ENCODE measurements at places on chromosomes 12 and 14.

DNA sequence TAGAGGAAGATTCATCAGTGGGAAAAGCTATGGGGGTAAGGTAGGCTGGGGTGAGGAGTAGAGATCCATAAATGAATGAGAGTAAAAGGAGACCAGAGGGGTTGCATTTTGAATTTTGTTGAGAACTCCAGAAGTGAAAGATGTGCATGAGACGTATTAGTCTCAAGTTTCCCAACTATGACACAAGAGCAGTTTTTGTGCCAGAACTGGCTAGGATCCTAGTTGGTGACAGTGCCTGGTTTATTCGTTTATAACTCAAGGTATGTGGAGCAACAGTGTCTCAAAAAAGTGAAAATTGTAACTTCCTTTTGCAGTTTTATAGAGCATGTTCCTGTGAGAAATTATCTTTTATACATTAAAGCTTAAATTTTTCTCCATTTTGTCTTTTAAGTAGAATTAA, 377.0 kb downstream of the NPAS3 start:
- no peak for DNase-seq

DNA sequence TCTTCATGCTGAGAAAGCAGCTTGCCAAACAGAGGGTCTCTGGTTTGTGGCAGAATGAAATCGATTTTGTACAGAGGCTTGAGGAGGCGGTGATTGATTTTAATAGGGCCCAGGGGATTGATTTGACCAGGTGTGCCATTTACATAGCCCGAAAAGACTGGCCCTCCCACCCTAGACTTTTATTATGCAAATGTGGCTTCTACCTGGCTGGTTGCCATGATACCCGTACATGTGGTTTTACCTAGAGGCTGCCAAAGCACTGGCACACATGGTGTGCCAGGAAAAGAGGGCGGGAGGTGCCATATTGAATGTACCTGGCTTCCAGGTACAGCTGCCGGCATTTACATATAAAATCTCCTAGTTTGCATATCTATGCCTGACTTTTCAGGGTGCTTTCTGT, 18.0 kb upstream of the GUCY2C start:
- no peak for DNase-seq

DNA sequence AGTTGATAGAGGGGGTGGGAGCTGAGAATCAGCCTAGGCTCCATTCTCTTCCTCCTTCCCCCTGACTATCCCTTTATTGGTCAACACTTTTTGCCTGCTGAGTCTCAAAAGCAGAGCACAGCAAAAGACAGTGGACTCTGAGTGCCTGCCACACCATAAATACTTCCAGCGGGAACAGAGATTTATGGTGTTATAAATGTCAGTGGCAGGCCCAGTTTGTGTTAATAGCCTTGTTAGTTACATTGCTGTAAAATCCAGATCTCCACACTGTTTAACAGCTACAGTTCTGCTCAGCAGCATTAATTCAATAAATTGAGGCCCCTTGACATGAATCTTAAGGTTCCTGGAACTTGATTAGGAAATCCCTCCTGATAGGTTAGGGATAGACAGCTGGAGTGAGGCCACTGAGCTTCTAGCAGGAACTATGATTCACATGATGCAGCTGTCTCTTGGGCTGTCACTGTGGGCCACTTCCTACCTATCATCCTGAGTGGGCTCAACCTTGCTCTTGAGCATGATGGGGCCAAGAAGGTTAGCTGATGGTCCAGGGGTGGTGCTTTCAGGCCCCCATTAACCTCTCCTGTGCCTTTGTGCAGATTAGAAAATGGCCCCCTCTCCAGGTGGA, 295.2 kb upstream of the SRRM4 start:
- no peak for DNase-seq

GRCh38 chr12:81150382-81150781, 72.5 kb downstream of the ACSS3 start:
- DNase-seq, result no peak

DNA sequence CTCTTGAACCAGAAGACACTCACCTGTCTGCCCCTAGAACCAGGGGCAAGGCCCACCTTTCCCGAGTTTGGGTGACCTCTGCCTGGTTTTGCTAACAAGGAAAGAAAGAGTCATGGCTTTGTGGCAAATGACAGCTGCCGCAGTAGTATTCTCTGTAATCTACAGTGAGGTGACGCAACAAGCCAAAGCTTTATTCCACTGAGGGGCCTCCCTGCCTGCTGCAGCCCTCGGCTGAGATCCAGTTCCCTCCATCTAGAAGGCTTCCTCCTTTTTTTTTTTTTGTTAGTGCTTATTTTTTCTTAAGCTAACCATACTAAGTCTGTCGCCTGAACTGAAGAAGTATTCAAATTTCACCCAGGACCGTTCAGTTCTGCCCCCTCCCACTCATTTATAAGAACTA, 142.3 kb upstream of the TMCC3 start:
- DNase-seq, result no peak

- peak; percentile 65 for DNase-seq
Measured at GRCh38 chr14:75709207-75709812, 48.3 kb downstream of the TTLL5 start.

DNA sequence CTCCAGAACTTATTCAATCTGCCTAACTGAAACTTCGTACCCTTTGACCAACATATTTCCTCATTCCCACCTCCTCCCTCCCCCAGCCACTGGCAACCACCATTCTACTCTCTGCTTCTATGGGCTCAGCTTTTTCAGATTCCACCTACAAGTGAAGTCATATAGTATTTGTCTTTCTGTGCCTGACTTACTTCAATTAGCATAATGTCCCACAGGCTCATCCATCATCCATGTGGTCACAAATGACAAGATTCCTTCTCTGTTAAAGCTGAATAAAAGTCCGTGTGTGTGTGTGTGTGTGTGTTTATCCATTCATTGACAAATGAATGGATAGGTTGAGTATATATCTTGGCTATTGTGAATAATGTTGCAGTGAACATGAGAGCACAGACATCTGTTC, 1.3 kb upstream of the C14orf39 start:
- no peak for DNase-seq

- DNase-seq, result no peak
Measured at GRCh38 chr14:100114109-100114765, 45.2 kb downstream of the DEGS2 start.

DNA sequence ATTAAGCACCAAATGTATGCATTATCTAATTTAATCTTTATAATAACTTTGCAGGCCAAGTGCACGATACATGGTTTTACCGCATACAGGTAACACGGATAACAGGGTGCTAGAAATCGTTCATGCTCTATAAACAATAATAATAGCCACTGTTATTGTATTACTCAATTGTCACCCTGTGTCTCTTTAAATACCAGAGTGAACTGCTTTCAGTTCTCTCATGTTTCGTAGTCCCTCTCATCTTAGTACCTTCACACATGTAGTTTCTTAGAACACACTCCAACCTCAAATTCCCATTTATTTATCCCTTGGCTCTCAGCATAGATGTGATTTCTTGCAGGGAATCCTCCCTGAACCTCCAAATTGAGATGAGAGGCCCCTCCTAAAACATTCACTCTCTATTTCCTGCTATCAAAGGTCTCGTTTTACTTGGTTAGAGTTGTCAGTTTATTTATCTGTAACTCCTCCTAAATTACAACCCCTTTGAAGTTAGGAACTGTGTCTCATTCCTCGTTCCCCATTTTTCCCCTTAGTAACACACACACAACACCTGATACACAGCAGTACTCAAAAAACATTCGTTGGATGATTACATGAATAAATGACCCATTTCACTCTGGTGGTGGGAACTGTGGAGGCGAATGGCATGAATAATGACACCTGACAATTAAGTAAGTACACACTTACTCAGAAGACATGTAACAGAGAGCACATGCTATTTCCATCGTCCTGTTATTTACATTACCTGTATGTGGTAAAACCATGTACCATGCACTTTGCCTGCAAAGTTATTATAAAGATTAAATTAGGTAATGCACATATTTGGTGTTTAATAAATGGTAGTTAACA, 134.6 kb downstream of the BTG1 start:
- no peak for DNase-seq

DNA sequence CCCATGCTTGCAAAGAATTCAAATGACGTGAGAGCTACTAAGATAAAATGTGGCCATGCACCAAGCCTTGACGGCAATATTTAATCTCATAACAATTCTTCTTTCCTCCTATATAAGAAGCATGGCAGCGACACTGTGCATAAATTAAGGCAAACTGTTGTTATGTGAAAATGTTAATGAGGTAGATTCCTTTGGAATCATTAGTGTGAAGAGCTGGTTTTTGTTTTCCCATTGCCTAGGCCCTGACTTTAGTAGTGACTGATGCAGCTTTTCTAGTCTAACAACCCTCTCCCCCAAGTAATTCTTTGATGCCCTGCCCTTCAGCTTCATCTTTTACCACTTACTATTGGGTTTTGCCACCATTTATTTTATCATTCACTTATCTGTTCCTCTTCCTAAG, 10.6 kb upstream of the PSEN1 start:
- no peak for DNase-seq

GRCh38 chr12:54277823-54278276, 2.1 kb downstream of the CBX5 start:
- no peak for DNase-seq

DNA sequence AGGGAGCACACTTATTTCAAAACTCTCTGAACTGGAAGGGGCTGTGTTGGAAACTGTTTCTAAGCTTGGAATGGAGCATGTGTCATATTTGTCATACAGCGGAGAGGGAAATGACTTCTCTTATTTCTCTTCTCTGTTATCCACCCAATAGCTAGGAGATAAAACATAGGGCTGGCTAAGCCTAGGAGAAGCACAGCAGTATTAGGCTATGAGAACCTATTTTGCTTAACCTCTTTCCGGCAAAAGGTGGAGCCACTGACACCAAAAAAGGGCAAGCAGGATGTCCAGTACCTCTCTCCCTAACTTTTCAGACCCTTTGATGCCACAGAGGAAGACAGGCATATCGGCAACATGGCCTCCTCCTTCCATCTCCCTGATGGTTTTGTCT, 148.3 kb downstream of the CRADD start:
- DNase-seq, result no peak

DNA sequence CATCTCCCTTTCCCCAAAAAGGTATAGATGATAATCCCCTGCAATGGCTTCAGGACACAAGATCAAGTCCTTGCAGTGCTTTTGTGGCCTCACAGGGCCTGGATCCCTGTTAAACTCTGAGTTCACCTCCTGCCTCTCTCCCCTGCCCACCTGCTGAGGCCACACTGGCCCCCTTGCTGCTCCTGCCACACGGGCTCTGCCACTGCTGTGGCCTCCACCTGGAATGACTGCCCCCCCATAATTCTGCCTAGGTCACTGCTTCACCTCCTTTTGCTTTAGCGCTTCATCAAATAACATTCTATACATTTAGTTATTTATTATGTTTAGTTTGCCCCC, 653 bp upstream of the IFI27 start:
- DNase-seq, result no peak

DNA sequence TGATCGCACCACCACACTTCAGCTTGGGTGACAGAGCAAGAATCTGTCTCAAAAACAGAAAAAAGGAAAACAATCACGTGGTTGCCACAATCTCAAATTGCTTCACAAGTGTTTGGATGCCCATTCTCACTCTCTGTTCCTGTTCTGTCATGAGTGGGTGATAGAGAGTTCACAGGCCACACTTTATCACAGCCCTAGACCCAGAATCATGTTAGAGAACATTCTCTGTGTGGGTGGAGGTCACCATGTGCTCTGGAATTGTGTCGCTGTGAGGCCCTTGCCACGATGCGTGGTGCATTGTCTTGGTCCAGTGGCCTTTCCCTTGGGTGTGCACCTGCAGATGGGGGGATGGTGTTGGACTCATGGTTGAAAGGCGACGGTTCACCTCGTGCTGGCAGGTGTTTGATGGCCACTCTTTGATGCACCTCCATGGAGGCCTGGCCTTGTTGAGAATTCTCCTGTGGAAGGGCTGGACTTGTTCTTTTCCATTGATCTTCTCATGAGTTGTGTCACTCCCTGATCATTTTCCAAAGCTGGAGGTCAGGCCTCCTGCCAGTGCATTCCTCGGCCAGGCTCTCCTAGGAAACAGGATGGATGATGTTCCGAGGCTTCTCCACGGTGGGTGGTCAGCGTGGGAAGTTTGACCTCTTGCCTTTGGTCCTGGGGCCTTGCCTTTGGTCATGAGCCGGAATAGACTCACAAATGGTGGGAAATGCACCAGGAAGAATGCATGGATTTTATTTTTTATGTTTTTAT, 91.9 kb downstream of the SLC24A4 start:
- DNase-seq, result no peak

DNA sequence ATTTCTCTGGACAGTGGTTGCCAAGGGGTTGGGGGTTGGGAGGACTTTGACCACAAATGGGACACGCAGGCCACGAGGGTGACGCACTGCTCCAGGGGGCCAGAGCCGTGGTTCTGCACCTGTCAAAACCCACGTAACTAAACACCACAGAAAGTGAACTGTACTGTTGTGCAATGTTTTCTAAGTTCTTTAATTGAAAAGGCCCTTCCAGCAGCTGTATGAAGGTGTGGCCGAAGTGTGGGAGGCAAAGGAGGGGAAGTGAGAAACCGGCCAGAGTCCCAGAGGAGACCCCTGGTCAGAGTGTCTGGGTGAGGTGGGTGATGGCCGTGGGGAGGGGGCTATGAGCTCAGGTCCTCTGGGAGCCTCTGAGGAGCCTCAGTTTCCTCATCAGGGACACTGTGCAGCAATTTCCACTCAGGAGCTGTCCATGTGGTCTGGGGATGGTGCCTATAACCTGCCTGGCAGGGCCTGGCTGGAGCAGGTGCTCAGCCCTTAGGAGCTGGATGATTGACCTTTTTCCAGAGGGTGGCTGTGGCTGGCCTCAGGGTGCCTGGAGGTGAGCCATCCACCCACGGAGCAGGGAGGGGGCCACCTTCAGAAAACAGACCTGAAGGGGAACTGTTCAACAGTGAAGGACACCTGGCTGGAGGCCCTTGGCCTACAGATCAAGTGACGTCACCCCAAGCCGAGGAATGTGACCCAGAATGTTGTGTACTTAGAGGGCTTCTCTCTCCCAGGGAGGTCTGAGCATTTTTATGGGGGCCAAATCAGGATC, 9.8 kb upstream of the BDKRB2 start:
- DNase-seq, result no peak

- DNase-seq, result no peak
Measured at GRCh38 chr14:92939699-92940098, 16.7 kb downstream of the CHGA start.

- DNase-seq, result no peak
Measured at GRCh38 chr12:131137009-131137835, 183.5 kb downstream of the ADGRD1 start.

GRCh38 chr12:128004383-128004938, 262.5 kb upstream of the TMEM132C start:
- DNase-seq, result no peak

Data from activated CD4-positive, alpha-beta T cell treated with anti-CD3 and anti-CD28 coated beads, Interleukin-2, Interleukin-4, amounts not matched to agents 100 ng/mL and 50 ng/mL, durations not matched to agents 16 hours and 8 hours (primary cell).